Caco-2 (cell line): ENCODE measurements at places on chromosomes 3 and 15. TPM values are rescaled to one million over a fixed set of nuclear protein-coding genes. Genes with fewer than 3 reads are reported as not detected.

Gene CCDC13
- 0.82 and 1.4 TPM in 2 replicates for total RNA-seq

Gene GABPB1
- total RNA-seq, result 42.8 and 44.7 TPM in 2 replicates

Gene SEMA5B
- total RNA-seq, result 0.84 and 1.0 TPM in 2 replicates

Gene CLEC3B
- 1.1 TPM in 1 of 2 replicates, not detected in the other for total RNA-seq

Gene CAMK2N2
- 0.46 and 0.66 TPM in 2 replicates for total RNA-seq

Gene IRAK2
- 3.8 and 4.2 TPM in 2 replicates for total RNA-seq

Gene MAGI1
- 63.6 and 64.9 TPM in 2 replicates for total RNA-seq

Gene LCTL
- not detected in 2 replicates for total RNA-seq

Gene SAMD7
- total RNA-seq, result not detected in 2 replicates

Gene TMIE
- total RNA-seq, result not detected in 2 replicates

Gene SEMA3B
- 19.7 and 21.8 TPM in 2 replicates for total RNA-seq

Gene ADGRG7
- 2.9 and 4.2 TPM in 2 replicates for total RNA-seq

Gene RBMS3
- 7.4 and 9.2 TPM in 2 replicates for total RNA-seq

Gene MINAR1
- 0.34 and 0.49 TPM in 2 replicates for total RNA-seq

Gene STRIT1
- total RNA-seq, result not detected in 2 replicates

Gene DISP2
- 4.6 and 6.3 TPM in 2 replicates for total RNA-seq

Gene CFAP92
- 4.5 and 5.9 TPM in 2 replicates for total RNA-seq

Gene ALPK3
- total RNA-seq, result 0.43 and 0.95 TPM in 2 replicates

Gene AMOTL2
- 220 and 271 TPM in 2 replicates for total RNA-seq

Gene TMEM207
- total RNA-seq, result 0.65 TPM in 1 of 2 replicates, not detected in the other

Gene GRAMD1C
- 3.9 and 4.2 TPM in 2 replicates for total RNA-seq

Gene CELF6
- not detected in 2 replicates for total RNA-seq

Gene MORC1
- total RNA-seq, result not detected in 2 replicates
